Large intestine (tissue), 12 donors: ENCODE measurements at places on chromosomes 2 and 18.

DNA sequence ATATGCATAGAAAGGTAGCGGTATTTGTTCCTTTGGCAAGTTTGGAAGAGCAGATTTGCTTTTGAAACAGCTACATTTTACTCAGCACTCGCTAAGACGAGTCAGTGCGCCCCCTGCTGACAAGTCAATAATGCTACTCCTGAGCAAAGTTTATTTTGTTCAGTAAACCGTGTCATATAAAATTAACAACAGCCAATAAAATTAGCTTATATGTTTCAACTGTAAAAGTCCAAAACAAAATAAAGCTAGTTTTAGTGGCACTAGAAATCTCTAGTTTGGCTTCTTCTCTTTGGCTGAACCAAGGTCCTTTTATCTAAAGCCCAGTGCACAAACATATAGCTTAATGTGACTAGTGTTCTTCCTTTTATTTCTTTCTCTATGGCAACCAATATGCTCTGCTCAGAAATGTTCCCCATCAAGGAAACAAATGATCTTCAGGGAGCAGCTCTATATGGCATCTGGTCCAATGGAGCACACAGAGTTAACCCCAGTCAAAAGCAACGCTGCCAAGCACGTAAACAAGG is 4.2 kb upstream of the POU3F3 start:
- H3K27ac ChIP-seq = no peak overlapping the region
- peaks cover 14% of the 10 kb centered on the region for H3K4me1 ChIP-seq
- peak; percentile 32 for DNase-seq

DNA sequence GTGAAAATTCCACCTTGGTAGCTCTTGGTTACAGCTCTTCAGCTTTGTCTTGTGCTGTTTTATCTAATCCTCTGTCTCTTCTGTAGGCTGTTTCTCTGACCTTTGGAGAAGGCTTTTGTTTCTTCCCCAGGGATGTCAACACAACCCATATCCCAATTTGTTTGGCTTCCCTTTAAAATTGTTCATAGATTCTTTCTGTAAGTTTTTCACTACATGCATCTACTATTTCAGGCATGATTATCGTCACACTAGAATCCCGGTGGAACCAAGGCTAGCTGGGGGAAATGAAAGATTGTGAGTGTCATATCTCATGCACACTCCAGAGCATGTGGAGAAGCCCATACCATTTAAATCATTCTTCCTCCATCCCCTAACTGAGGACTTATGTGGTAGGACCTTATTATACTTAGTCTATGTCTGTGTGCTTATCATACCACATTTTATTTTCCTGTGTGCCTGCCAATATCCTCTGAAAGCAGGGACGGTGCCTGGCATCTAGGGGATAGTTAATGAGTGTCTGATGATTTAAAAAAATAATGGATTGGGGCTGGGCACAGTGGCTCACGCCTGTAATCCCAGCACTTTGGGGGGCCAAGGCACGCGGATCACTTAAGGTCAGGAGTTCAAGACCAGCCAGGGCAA is 59.9 kb downstream of the CRIM1 start:
- H3K27ac ChIP-seq = no peak overlapping the region
- no peak for DNase-seq
- no peaks in the 10 kb centered on the region for H3K36me3 ChIP-seq
- H3K27me3 ChIP-seq = no peaks in the 10 kb centered on the region
- H3K4me1 ChIP-seq = peaks cover 5% of the 10 kb centered on the region

DNA sequence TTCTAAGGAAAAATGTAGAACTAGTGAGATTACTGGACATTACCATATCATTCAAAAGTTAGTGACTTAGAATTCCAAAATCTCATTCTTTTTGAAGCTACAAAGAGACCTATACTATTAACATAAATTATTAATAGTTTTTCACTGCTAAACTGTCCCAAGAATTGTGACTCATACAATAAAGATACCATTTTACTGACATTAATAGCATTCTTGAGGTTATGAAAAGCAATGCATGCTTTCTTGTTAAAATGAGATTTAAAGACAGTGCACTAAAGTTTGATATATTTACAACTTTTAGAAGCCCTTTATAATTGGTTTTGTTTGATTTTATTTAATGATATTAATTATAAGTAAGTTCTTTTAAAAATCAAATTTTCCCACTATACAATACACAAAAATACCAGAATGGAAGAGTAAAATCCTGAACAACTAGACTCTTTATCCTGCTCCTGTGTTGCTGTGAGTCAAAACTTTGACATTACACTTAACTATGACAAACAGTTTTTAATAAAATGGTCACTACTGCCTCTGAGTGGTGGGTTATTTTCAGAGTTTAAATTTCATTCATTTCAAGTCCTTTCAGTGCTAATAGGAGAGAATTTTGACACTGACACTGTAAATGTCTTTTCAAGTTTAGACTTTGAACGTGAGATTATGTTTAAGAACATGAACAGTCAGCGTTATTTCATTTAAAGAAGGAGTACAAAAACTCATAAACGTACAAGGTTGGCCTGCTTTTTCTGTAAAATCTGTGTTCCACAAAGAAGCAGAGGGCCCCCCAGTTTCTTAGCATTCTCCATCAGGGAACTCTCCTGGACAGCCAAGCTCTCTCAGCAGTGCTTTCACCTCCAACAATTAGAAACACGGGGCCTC is 54.5 kb downstream of the FAM124B start:
- H3K27me3 ChIP-seq = no peaks in the 10 kb centered on the region
- DNase-seq = no peak
- no peaks in the 10 kb centered on the region for H3K36me3 ChIP-seq
- no peaks in the 10 kb centered on the region for H3K4me1 ChIP-seq
- H3K27ac ChIP-seq = no peak overlapping the region

- DNase-seq = no peak
- H3K4me3 ChIP-seq = no peak overlapping the region
- H3K4me1 ChIP-seq = no peaks in the 10 kb centered on the region
- H3K27ac ChIP-seq = no peak overlapping the region
Measured at GRCh38 chr2:186125625-186126024, 360.4 kb upstream of the ZC3H15 start.

GRCh38 chr2:21367421-21367820 is 243.7 kb downstream of the TDRD15 start:
- H3K4me3 ChIP-seq = no peak overlapping the region
- H3K27me3 ChIP-seq = no peaks in the 10 kb centered on the region
- H3K36me3 ChIP-seq = no peaks in the 10 kb centered on the region

DNA sequence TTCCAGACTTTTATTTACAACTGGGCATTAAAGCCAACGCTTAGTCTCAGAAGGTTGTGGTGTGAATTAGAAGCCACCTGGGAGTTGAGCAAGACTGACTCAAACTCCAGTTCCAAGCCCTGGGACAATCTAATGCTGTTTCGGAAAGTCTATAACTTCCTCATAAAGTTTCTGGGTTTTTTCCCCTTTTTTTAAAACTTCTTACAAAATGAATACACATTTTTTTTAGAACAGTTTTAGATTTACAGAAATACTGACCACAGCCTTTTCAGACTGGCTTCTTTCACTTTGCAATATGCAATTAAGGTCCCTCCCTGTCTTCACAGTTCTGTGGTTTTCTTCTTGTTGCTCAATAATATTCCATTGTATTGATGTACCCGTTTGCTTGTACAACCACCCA is 115.9 kb upstream of the TWIST2 start:
- H3K4me1 ChIP-seq = peaks cover 3% of the 10 kb centered on the region
- no peak overlapping the region for H3K27ac ChIP-seq
- no peaks in the 10 kb centered on the region for H3K27me3 ChIP-seq
- no peak overlapping the region for H3K4me3 ChIP-seq

DNA sequence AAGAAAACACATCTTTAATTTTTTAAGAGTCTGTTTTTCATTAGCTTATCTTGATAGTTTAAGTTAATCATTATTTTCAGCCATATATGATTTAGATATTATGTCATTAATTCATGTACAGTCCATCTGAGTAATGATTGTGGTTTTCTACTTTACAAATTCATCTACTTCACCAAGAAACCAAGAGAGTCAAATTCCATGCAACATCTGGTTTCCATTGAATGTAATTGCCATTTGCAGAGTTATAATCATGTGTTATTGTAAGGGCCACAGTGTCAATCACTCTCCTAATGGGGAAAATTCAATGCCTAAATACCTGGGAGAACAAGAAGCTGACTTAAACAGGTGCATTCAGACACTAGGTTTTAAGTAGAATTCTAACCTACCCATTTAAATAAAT is 217.2 kb upstream of the OSR1 start:
- H3K27ac ChIP-seq = no peak overlapping the region
- DNase-seq = no peak
- H3K4me1 ChIP-seq = no peaks in the 10 kb centered on the region
- H3K27me3 ChIP-seq = no peaks in the 10 kb centered on the region

- no peak for DNase-seq
- no peaks in the 10 kb centered on the region for H3K27me3 ChIP-seq
- H3K4me3 ChIP-seq = no peak overlapping the region
- H3K4me1 ChIP-seq = no peaks in the 10 kb centered on the region
- H3K36me3 ChIP-seq = no peaks in the 10 kb centered on the region
- no peak overlapping the region for H3K27ac ChIP-seq
Measured at GRCh38 chr2:165544897-165545296, 75.4 kb downstream of the CSRNP3 start.

DNA sequence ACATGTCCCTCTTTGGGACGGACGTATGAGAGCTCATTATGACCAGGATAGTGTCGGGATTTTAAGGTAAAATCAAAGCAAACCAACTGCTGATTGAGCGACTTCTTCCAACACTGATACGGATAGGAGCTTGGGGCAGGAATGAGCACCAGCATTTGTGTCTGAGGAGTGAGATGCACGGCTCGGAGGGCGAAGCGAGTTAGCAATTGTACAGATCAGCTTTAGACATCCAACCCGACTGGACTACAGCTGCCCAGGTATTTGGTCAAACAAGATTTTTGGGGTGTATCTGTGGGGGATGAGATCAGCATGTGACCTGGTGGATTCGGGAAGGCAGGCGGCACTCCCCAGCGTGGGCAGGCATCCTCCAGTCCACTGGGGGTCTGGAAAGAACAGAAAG is 76.1 kb downstream of the NDUFA10 start:
- no peak overlapping the region for H3K4me3 ChIP-seq
- no peaks in the 10 kb centered on the region for H3K27me3 ChIP-seq
- H3K4me1 ChIP-seq = peaks cover 3% of the 10 kb centered on the region

GRCh38 chr2:57549642-57550102 is 496.9 kb upstream of the VRK2 start:
- no peaks in the 10 kb centered on the region for H3K27me3 ChIP-seq
- H3K36me3 ChIP-seq = no peaks in the 10 kb centered on the region
- no peak overlapping the region for H3K27ac ChIP-seq
- DNase-seq = no peak
- H3K4me1 ChIP-seq = no peaks in the 10 kb centered on the region

- no peaks in the 10 kb centered on the region for H3K27me3 ChIP-seq
- no peak overlapping the region for H3K27ac ChIP-seq
- H3K4me3 ChIP-seq = no peak overlapping the region
- DNase-seq = no peak
Measured at GRCh38 chr18:67359873-67360838, 156.4 kb downstream of the DSEL start.

- H3K27me3 ChIP-seq = no peaks in the 10 kb centered on the region
- H3K36me3 ChIP-seq = no peaks in the 10 kb centered on the region
- H3K4me3 ChIP-seq = no peak overlapping the region
Measured at GRCh38 chr18:24214144-24214543, 75.3 kb downstream of the CABYR start.

- no peaks in the 10 kb centered on the region for H3K36me3 ChIP-seq
- peaks cover 2% of the 10 kb centered on the region for H3K4me1 ChIP-seq
- no peak overlapping the region for H3K27ac ChIP-seq
- no peak overlapping the region for H3K4me3 ChIP-seq
Measured at GRCh38 chr2:114659880-114660279, 217.4 kb downstream of the DPP10 start.

DNA sequence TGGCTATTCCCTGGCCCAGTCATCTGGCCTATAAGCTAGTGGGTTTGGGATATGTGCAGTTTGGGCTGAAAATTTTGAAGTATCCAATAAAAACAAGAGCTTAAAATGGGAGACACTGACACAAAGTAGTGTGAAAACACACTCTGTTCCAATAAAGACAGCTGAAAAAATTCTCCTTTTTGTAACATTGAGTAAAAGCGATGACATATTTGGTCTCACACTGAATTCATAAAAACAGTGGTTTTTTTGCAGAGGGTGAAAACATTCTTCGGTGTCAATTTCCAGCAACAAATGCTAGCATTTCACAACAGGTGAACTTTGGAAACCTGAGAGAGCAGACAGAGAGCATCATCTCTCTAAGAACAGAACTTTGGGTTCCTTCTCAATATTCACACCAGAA is 142.2 kb downstream of the OSR1 start:
- H3K27me3 ChIP-seq = no peaks in the 10 kb centered on the region
- H3K27ac ChIP-seq = no peak overlapping the region
- no peaks in the 10 kb centered on the region for H3K4me1 ChIP-seq
- no peak for DNase-seq
- no peaks in the 10 kb centered on the region for H3K36me3 ChIP-seq
- H3K4me3 ChIP-seq = no peak overlapping the region

- H3K27ac ChIP-seq = no peak overlapping the region
- H3K27me3 ChIP-seq = no peaks in the 10 kb centered on the region
- H3K4me1 ChIP-seq = no peaks in the 10 kb centered on the region
- no peaks in the 10 kb centered on the region for H3K36me3 ChIP-seq
Measured at GRCh38 chr2:12119841-12120240, 373.4 kb downstream of the LPIN1 start.

GRCh38 chr2:24820175-24820513 is 26.9 kb downstream of the CENPO start:
- peaks cover 74% of the 10 kb centered on the region for H3K36me3 ChIP-seq
- no peaks in the 10 kb centered on the region for H3K4me1 ChIP-seq
- no peak overlapping the region for H3K27ac ChIP-seq
- H3K27me3 ChIP-seq = no peaks in the 10 kb centered on the region
- H3K4me3 ChIP-seq = no peak overlapping the region

GRCh38 chr2:205811387-205811786 is 129.1 kb downstream of the NRP2 start:
- no peak for DNase-seq
- peaks cover 2% of the 10 kb centered on the region for H3K4me1 ChIP-seq
- no peak overlapping the region for H3K4me3 ChIP-seq

- DNase-seq = no peak
- H3K27ac ChIP-seq = no peak overlapping the region
- no peaks in the 10 kb centered on the region for H3K36me3 ChIP-seq
Measured at GRCh38 chr2:209629597-209629996, 142.0 kb upstream of the UNC80 start.
